Tibial nerve (tissue), 4 donors: ENCODE measurements at places on chromosomes 5 and 9.

- no peak for DNase-seq
Observed at GRCh38 chr9:135183069-135183468, 95.6 kb downstream of the OLFM1 start.

- DNase-seq: no peak
Observed at GRCh38 chr5:153796527-153796926, 242.2 kb downstream of the FAM114A2 start.

DNA sequence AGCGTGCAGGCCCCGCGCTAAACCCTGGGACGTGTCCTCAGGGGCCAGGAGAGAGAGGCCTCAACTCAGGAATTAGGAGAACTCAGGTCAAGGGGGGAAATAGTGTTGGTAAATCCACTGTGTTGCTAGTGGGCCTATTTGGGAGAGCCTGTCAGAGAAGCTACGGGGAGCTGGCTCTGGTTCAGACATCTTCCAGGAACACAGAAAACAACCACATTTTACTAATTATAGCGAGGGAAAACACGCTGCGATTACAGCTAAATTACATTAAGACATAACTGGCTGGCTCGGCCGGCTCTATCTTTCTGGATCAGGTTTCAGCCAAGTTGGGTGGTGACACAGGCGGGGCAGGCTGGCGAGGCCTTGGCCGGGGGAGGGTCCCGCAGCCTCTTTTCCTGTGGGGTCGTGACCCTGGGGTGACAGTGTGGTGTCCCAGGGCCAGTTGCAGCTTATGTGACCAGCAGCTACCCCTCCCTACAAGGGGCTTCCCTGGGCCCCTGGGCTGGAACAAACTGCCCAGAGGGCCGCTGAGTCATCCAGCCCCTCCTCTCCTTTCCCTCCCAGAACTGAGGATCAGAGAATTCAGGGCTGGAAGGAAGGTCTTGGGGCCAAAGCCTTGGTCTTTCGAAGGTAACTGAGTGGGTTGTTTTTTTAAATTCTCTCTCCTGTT, 75.1 kb downstream of the FGF18 start:
- DNase-seq: peak; percentile 72

DNA sequence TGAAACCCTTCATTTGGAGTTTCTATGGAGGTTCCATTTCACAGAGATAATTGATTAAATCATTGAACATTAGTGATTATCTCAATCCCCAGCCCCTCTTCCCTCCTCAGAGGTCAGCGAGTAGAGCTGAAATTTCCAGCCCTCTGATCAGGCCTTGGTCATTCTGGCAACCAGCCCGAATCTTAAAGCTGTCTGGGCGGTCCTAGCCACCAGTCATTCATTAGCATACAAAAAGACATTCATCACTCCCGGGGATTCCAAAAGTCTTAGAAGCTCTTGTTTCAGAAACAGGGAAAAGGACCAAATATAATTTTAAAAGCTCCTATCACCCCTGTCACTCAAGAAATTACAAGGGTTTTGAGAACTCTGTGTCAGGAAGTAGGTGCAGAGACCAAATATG, 41.3 kb downstream of the ZNF474 start:
- no peak for DNase-seq
